ENCODE measurements at places on chromosomes 16 and 17.

DNA sequence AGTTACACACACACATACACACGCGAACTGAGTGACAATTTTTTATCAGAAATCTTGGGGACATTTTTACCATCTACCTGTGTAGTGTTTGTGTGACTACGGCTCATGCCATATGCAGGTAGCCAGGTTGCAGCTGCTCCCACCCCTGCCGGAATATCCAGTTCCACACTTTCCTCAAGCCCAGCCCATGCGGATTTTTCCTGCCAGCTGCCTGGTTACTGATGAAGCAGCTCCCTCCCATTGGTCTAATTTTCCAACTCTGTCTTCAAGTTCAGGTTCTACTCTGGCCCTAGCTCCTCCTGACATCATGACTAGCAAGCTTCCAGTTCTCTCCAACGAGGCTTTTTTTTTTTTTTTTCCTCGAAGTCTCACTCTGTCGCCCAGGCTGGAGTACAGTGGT lies 4.8 kb downstream of the GSG1L2 start:
- DNase-seq, result no peak

GRCh38 chr16:2924901-2925755 lies 13.4 kb downstream of the FLYWCH1 start:
- DNase-seq, result no peak

DNA sequence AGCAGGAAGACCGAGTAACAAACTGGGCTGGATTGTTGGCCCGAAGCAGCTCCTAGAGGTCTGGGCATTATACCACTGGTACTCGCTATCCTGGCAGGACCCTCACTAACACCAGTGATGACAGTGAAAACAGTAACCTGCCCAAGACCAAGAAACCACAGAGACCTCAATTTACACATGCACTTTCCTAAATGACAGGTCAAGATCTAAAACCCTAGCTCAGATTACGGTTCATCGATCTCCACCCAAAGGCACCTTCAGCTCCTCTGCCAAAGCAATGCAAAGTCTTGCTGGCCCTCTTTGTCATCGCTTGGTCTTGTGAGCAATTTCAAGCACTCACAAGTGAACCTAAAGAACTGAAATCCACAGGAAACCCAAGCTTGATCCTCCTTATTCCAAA lies 1.5 kb downstream of the PIP4K2B start:
- DNase-seq, result no peak

DNA sequence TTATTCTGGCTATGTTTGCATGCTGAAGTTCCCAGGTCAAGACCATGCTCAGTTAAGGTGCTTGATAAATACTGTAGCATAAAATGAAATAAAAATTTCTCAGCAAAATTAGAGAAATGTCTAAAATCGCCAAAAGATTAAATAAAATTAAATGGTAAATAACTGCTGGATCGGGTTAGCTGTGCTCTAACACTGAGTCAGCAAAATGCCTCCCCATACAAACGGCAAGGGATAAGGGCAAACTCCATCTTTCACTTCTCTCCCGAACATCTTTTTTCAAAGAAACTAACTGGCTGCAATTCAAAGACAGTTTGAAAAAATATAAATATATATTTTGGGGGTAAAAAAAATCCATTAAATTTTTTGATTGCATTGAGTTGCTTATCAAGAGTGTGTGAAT lies 162.2 kb upstream of the ZFHX3 start:
- DNase-seq, result no peak

GRCh38 chr16:89903908-89904515 lies 14.7 kb upstream of the MC1R start:
- no peak for DNase-seq

GRCh38 chr17:29613856-29614255 lies 8.9 kb downstream of the CORO6 start:
- DNase-seq, result no peak

DNA sequence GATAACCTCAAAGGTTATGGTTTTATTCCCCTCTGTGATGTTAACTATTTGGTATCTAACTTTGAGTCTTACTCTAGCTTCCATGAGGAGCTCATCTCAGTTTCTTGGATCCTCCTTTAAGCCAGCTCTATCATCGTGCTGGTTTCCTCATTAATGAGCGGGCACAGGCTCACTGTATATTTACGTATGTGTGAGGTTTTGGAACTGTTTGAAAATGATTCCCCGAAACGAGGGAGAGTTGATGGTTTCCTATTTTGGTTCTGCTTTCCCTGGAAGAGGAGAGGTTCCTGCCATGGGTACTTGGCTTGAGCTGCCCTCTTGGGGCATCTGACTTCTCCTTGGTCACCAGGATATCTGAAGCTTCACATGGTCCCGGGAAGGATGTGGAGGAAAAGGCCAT lies 32.7 kb upstream of the PIK3R6 start:
- DNase-seq, result no peak

- no peak for DNase-seq
Measured at GRCh38 chr17:81722184-81723120, 10.4 kb downstream of the SLC25A10 start.

- no peak for DNase-seq
Measured at GRCh38 chr16:26091511-26091910, 399.8 kb downstream of the HS3ST4 start.

Measured in stimulated activated CD4-positive, alpha-beta T cell treated with anti-CD3 and anti-CD28 coated beads, Interleukin-1b, Interleukin-23, amount 100 ng/mL, for 1 hour (primary cell).